ENCODE measurements at places on chromosomes 1 and 21.
A peak's percentile ranks its signal among the peaks of the same experiment; 100 is the strongest.

- DNase-seq, result peak; percentile 31
Measured at GRCh38 chr1:910881-911721, 12.6 kb upstream of the SAMD11 start.

DNA sequence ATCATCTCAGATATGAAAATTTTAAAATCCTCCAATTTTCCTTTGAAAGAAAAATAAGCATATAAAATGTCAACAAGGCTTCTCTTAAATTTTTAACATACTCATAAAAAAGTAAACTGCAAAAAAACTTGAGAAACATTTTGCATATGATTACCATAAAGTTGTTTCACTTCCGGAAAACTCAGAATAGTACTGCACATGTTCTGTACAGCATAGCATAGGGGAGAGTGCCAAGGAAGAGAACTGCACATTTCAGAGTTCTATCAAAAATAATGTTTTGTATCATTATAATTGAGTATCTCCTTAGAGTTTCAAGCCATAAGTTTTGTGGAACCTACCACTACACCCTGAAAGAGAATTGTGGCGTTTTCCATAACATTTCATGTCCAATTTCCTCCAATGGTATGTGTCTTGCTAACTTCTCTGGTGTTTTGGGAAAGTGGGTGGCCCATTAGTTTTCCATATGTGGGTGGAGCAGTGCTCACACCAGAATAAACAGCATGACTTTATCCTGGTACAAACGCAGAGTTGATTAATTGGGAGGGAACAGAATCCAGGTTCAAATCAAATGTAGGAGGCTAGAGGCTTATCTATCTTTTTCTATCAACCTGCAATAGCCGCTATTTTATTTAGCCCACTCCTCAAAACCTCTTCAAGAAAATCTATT lies 430.9 kb downstream of the LMO4 start:
- no peak for DNase-seq

DNA sequence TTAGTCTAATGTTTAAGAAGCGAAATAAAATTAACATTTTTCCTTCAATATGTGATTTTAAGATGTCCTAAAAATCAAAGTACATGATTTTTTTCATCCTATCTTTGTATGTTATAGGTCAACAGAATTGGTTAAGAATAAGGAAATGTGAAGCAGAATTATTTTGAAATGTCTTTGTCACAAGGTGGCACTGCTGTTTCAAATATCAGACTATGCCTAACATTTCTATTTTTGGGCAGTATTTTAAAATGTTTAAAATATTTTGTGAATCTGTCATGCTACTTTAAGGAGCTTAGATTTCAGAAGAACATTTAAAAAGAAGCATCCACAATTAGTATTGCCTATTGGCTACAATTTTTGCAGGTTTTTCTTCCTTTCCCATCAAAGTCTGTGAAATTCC lies 38.7 kb downstream of the AMY1C start:
- DNase-seq, result no peak

DNA sequence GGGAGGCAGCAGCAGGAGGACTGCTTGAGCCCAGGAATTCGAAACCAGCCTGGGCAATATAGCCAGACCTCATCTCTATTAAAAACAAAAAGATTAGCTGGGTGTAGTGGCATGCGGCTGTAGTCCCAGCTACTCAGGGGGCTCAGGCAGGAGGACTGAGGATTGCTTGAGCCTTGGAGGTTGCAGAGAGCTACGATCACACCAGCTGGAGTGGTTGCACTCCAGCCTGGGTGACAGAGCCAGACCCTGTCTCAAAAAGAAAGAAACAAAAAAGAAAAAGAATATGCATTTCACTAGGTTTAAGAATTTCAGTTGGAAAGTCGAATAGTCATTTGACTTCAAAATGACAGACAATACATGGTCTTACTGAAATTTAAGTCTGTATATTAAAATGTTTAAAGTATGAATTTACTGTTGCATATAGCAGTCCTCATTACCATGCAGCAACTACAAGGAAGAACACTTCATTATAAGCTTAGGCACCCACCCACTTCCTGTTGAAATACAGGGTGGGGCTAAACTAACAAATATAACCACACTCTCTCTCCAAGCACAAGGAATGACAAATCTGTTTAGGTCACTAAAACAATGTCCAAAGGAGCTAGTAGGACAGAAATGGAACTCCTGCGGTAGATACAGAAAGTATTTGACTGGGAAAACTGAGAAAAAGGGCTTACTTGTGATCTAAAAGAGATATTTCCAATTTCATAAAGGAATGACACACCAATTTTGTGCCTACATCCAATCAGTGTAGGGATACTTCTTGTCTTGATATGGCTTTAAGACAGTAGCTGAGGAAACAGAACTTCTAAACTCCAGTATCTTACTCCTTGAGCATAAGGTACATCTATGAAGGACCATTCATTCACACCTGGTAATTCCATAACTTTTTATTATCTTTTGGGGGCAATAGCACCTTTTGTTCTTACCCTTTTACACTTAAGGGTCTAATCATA lies 44.1 kb downstream of the GPR3 start:
- DNase-seq, result no peak

DNA sequence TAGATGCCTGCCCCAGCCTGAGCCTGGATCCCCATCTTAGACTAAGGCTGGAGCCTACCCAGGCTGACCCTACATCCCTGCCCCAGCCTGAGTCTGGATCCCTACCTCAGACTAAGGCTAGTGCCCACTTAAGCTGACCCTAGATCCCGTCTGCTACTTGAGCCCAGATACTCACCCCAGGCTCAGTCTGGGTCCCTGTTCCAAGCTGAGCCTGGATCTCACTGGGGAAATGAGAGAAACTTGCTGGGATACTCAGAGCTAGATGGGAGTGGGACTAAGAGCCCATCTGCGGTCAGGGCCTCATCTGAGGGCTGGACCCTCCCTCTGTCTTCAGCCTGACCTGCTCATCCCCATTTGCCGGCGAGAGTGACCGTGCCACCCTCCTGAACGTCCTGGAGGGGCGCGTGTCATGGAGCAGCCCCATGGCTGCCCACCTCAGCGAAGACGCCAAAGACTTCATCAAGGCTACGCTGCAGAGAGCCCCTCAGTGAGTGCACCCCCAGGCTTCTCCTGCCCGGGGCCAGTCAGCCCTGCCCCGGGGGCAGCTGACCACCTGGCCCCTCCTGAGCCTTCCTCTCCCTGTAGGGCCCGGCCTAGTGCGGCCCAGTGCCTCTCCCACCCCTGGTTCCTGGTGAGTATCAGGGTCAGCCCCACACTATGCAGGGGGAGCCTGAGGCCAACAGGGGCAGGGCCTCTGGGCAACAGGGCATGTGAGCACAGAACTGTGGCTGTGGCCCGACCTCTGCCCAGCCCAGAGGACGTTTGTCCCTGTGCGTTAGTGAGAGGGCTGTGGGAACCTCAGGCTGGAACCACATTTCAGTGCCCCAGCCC lies 36.8 kb downstream of the TRIM11 start:
- peak; percentile 25 for DNase-seq

- no peak for DNase-seq
Measured at GRCh38 chr1:182754087-182754486, 35.5 kb upstream of the NPL start.

DNA sequence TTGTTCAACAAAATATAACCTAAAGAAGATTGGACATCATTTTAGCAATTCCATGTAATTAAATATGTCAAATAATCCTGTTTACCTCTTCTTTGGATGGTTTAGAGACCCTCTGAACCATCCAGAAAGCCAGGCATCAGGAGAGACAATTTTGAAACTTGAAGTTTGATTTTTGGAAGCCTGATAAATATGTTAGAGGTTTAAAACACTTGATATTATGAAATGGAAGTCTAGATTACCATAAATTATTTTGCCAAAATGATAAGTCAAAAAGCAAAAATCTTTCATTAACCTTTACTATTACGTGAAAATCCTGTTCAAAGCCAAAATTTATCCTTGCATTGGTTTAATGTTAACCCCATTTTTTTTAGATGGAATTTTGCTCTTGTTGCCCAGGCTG lies 43.5 kb downstream of the CCDC30 start:
- DNase-seq, result no peak

DNA sequence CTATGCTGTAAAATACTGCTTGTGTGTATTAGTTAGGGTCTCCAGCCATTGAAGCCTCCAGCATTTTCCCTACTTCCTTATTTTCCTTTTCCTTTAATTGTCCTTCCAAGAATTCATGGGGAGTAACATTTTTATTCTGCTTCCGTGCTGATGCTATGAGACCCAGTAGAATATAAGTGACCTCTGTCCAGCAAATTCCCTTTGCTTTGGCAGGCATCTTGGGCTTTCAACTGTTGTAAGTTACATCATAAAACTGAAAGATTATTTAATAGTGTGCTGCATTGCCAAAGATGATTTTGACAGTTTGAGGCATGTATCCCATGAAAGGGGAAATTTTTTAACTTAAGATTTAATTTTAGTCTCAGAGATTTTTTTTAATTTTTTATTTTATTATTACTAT lies 48.1 kb upstream of the B3GALT2 start:
- DNase-seq, result no peak
